Regular cardiac myocyte (primary cell): ENCODE measurements at places on chromosomes 2 and 18. TPM values are rescaled to one million over a fixed set of nuclear protein-coding genes. Genes with fewer than 3 reads are reported as not detected.

COLEC11 gene
- 1.2 and 6.2 TPM in 2 replicates for total RNA-seq

IMPACT gene
- total RNA-seq: 28.2 and 36.4 TPM in 2 replicates

FAP gene
- 41.2 and 274 TPM in 2 replicates for total RNA-seq

RIOK3 gene
- 44.1 and 83.7 TPM in 2 replicates for total RNA-seq

TUBB8B gene
- not detected in 2 replicates for total RNA-seq

DAW1 gene
- total RNA-seq: 24.2 and 31.6 TPM in 2 replicates

ZSCAN30 gene
- total RNA-seq: 13.8 and 25.9 TPM in 2 replicates

SATB2 gene
- total RNA-seq: 5.2 and 9.9 TPM in 2 replicates

DYTN gene
- not detected in 2 replicates for total RNA-seq

UGT1A3 gene
- not detected in 2 replicates for total RNA-seq

HOXD12 gene
- not detected in 2 replicates for total RNA-seq

ASB1 gene
- 27.1 and 46.0 TPM in 2 replicates for total RNA-seq

TTR gene
- not detected in 2 replicates for total RNA-seq

ACTR1B gene
- total RNA-seq: 66.1 and 66.5 TPM in 2 replicates

NOSTRIN gene
- total RNA-seq: 0.19 and 1.4 TPM in 2 replicates

RAB17 gene
- total RNA-seq: 0.19 and 0.56 TPM in 2 replicates

ZNF385B gene
- total RNA-seq: not detected in 2 replicates

CLEC4F gene
- total RNA-seq: not detected in 2 replicates

TMEM200C gene
- under 0.01 and 0.19 TPM in 2 replicates for total RNA-seq

C2orf15 gene
- 0.19 and 0.28 TPM in 2 replicates for total RNA-seq

HRH4 gene
- under 0.01 and 0.28 TPM in 2 replicates for total RNA-seq

CNRIP1 gene
- total RNA-seq: 16.9 and 32.2 TPM in 2 replicates

CD302 gene
- total RNA-seq: 1.9 and 5.4 TPM in 2 replicates

SLC35F6 gene
- 23.7 and 30.3 TPM in 2 replicates for total RNA-seq

TRIM43B gene
- not detected in 2 replicates for total RNA-seq

CD207 gene
- total RNA-seq: not detected in 2 replicates

CACNB4 gene
- 2.3 and 20.0 TPM in 2 replicates for total RNA-seq

CTIF gene
- total RNA-seq: 21.1 and 26.8 TPM in 2 replicates

KLHL30 gene
- total RNA-seq: 1.7 and 9.9 TPM in 2 replicates

KIAA2012 gene
- total RNA-seq: under 0.01 TPM in 2 replicates

IGFBP2 gene
- 25.9 and 219 TPM in 2 replicates for total RNA-seq

ASTL gene
- total RNA-seq: under 0.01 TPM in 1 of 2 replicates, not detected in the other

ADD2 gene
- 0.28 TPM in 1 of 2 replicates, not detected in the other for total RNA-seq

ANTXR1 gene
- 40.0 and 45.2 TPM in 2 replicates for total RNA-seq

L3MBTL4 gene
- total RNA-seq: under 0.01 TPM in 2 replicates

RNU2-63P gene
- not detected in 2 replicates for total RNA-seq

EIPR1 gene
- 28.2 and 45.4 TPM in 2 replicates for total RNA-seq

TMEM247 gene
- total RNA-seq: not detected in 2 replicates

B3GNT2 gene
- total RNA-seq: 27.1 and 30.7 TPM in 2 replicates

BOK gene
- total RNA-seq: 20.1 and 24.8 TPM in 2 replicates

SCG2 gene
- 1.5 and 70.5 TPM in 2 replicates for total RNA-seq
